Stimulated activated CD4-positive, alpha-beta T cell treated with anti-CD3 and anti-CD28 coated beads, Interleukin-15, amount 100 ng/mL, for 1 hour (primary cell): ENCODE measurements at places on chromosomes 3 and 15.

- no peak for DNase-seq
Measured at GRCh38 chr3:103169289-103169688, 734.5 kb downstream of the ZPLD1 start.

DNA sequence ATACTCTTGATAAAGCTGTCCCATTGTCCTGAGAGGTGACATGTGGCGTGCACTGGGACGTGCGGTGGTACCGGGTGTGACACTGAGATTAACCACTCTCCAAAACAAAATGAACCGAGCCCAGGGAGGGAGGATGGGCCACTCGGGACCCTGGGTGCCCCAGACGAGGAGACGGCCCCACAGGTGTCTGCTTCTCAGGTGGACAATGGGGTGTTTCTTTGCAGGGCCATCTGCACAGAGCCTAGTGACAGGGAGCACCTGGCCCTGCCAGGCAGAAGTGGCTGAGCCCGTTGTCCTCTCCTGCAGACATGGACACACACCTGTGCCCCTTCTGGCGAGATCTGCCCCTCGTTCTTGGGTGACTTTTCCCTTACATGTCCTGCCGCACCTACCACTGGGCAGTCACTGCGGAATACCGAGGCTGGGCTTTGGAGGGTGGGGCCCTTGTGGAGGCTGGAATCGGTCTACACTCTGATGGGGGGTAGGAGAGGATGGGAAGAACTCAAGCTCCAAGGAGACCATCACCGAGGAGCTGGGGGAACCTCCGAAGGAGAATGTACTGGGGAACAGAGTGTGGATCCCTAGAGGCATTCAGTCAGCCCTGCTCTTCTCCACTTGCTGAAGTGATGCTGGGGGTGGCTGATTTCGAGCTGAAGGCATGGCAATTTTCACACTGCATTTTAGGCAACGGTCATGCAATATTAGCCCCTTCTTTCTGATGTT lies 153.5 kb downstream of the ATP10A start:
- DNase-seq = no peak

- no peak for DNase-seq
Measured at GRCh38 chr3:116256843-116257485, 188.3 kb downstream of the LSAMP start.

DNA sequence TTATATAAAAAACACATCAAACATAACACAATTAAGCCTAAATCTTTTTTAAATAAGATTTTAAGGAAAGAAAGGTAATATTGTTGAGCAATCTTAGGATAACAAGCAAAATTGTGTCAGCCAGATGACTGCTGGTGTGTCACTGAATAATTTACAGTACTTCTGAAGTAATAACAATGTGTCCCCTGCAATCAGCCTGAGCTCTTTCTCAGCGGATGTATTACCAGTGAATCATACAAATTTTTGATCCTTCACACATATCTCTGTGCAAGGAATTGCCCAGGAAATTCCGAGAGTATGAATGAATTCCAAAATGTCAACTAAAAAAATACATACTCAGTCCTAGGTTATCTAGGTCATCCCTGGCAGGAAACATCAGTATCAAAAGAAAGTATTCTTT lies 76.6 kb upstream of the PTX3 start:
- DNase-seq = no peak

- no peak for DNase-seq
Measured at GRCh38 chr15:45100884-45101625, 12.9 kb downstream of the DUOX2 start.

DNA sequence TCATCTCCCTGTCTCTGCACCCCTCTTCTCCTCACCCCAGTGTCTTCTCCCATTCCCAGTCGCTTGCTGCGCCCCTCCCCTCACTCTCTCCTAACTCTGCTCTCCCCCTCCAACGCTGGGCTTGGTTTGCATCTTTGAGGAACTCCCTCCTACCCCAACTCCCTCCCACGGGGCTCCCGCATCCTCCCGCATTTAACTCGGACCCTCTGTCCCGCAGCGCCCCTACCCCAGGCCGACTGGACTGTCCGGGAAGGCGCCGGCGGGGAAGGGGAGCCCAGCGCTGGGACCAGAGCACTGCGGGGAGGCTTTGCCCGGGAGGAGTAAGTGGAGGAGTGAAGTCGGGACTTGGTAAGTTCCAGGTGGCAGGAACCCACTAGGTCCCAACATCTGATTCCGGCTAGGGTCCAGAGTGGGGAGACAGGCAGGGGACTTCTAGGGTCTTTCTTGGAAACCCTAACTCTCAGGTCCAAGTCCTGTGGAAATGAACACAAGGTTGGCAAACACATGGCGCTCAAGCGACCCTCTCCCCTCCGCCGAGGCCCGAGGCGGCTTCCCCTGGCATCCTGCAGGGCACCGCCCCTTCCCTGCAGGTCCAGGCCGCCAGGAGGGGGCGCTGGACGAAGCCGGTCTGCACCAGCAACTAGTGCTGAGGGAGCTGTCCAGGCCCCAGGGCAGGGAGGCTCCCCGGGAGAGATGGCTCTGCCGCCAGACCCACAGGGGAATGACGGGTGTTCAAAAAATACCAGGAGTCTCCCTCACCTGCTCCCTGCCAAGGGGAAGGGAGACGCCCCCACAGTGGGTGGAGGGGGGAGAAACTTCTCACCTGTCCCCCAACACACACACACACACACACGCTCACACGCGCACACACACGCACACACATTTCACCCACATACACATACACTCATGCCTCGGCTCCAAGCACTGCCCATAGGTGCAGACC lies 53.2 kb downstream of the LHFPL4 start:
- peak; percentile 23 for DNase-seq

- no peak for DNase-seq
Measured at GRCh38 chr15:48695088-48695826, 49.7 kb upstream of the FBN1 start.

- DNase-seq = no peak
Measured at GRCh38 chr3:177804032-177804431, 606.8 kb upstream of the TBL1XR1 start.

GRCh38 chr3:11651477-11651876 lies 7.8 kb upstream of the VGLL4 start:
- no peak for DNase-seq

GRCh38 chr3:118932822-118933558 lies 101.7 kb downstream of the IGSF11 start:
- no peak for DNase-seq

DNA sequence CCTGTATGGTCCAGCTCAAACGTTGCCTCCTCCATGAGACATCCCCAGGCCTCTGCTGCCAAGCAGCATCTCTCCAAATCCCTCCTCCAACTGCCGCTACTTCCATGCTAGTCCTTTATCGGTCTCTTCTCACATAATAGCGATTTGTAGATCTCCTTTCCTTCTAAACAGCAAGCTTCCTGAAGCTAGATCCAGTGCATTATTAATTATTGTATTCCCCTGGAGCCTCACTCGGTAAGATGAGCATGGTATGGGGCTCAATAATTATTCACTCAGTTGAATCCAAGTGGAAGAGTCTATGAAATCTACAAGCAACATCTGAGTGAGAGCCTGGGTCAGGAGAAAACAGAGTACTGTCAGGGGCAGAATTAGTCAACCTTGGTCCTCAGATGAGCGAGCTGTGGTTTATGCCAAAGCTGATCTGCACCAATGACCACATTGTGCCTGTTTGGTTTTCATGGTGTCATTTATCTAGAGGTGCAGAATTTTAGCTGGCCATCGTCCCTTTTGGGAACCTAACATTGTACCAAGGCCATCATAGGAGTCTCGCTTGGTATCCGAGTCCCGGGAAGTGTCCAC lies 93.8 kb upstream of the UBE2E1 start:
- no peak for DNase-seq

DNA sequence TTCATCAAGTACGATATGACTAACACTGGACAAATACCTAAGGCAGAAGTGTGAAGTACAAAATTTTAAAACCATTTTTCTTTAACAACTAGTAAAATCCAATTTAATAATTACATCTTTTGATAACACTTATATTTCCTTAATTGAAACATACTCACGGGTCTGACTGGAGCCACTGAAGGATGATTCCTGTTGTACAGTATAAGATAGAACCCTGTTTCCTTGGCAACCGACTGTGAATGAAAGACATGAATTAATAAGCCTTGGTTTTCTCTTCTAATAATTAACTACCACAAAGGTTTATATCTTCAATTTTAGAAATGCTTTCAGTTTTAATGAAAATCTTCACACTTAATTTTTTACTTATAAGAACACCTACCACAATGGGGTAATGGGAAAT lies 19.4 kb downstream of the DHX36 start:
- no peak for DNase-seq

GRCh38 chr3:59998058-59998457 lies 948.2 kb upstream of the CFAP20DC start:
- DNase-seq = no peak

GRCh38 chr3:169285057-169286033 lies 378.2 kb downstream of the MECOM start:
- DNase-seq = no peak

- no peak for DNase-seq
Measured at GRCh38 chr3:192336286-192336685, 391.1 kb downstream of the FGF12 start.

DNA sequence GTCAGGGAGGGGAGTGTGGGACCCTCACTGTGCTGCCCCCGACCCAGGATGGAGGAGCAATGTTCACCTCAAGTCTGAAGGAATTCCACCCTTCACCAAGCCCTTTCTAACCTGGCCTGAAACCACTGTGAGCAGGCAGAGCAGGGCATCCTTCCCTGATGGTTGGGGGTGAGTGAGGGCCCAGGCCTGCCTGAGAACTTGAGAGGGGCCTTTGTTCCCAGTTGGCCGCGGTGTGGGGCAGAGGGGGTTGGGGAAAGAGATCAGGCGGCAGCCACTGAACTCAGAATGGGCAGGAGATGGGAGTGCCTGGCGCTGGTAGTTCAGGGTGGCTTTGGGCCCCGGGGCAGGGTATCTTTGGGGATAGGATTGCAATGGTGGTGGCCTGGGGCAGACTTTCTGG lies 103.5 kb upstream of the RPL32 start:
- no peak for DNase-seq

DNA sequence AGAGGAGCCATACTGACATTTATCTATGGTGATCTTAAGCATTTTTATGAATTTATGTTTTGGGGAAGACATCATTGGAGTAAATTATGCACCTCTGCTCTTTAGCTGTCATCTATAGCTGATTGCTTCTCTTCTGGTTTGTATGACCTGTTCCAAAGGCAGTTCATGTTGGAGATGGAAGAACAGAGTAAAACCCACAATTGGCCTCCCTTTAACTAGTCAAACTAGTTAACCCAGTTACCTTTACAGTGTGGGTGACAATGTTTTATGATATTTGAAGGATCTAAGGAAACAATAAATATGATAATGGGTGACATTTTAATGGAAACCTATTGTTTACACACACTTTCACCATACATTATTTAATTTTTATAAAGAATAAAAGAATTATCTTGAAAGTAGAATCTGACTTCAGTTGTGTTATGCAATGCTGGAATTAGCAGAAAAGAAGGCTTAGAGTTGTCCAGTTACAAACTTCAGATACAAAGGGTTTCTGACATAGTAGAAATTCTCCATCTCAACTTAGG lies 263.5 kb downstream of the NFKBIZ start:
- no peak for DNase-seq

DNA sequence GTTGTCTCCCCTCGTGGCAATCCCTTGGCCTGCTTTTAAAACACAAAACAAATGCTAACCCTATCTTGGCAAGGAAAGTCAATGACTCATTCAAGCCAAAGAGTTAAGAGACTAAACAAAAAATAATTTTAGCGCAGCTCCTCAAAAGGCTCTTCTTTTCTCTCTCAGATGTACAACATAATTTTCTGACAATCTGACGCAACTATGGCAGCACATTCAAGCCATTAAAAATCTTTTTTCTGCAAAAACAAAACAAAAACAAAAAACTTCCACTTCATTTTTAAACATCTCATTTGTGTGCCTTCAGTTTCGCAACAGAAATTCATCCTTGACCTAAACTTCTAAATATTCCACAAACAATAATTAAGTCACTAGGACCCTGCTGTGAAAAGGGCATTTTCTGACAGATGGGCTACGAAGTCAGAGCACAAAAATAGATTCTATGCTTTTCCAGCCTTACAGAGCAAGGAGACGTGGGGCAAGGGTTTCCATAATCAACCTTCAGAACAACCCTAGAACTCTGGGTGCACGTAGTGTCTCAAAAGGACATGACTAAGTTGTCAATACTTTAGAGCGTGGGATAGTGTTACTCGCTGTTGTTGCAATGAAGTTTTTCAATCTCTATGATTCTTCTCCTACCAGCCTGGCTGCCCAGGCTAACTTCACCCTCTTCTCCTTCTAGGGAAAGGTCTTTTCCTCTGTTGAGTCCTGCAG lies 84.3 kb downstream of the MB21D2 start:
- no peak for DNase-seq

- no peak for DNase-seq
Measured at GRCh38 chr3:67447393-67447792, 207.0 kb downstream of the SUCLG2 start.

- no peak for DNase-seq
Measured at GRCh38 chr3:131543714-131544113, 40.9 kb upstream of the MRPL3 start.

DNA sequence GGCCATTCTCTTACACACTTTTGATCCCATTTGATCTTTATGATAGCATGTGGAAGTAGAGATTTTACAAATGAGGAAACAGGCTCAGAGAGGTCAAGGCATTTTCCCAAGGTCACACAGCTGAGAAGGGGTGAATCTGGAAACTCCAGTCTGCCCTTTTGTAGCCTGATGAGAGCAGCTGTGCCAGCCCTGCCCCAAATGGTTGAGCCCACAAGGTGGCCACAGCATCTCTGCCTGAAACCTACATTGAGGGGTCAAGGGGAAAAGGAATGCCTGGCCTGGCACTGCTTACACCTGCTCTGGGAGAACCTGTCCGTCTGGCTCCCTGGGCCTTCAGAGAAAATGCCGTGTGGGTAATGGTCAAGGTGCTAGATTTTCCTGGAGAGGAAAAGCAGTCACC lies 200.2 kb upstream of the LINGO1 start:
- no peak for DNase-seq

- DNase-seq = no peak
Measured at GRCh38 chr3:31906182-31906581, 74.9 kb downstream of the OSBPL10 start.

GRCh38 chr3:175726228-175726627 lies 867.1 kb downstream of the NAALADL2 start:
- DNase-seq = no peak

- no peak for DNase-seq
Measured at GRCh38 chr3:128317101-128317697, 149.5 kb downstream of the DNAJB8 start.

DNA sequence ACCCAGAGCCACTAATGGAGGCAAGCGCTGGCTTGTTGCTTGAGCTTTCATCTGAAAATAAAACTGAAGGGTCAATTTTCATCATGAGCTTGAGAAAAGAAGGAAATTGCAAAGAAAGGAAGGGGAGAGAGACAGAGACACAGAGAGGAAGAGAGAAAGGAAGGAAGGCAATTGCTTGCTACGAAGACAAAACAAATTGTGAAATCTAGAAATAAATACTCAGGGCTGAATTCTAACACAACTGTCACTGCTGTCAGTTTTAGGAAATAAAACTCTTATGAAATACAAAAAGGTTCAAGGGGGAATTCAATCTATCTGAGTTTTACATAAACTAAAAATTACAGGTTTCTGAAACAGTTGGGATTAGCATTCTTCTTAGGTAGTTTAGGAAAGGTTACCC lies 36.7 kb downstream of the FOXP1 start:
- DNase-seq = no peak

GRCh38 chr3:115160295-115160694 lies 13.2 kb upstream of the ZBTB20 start:
- no peak for DNase-seq

GRCh38 chr3:128709038-128709437 lies 16.9 kb upstream of the RAB7A start:
- DNase-seq = no peak

GRCh38 chr3:188349933-188350332 lies 196.0 kb downstream of the LPP start:
- DNase-seq = no peak

GRCh38 chr15:58515807-58516206 lies 84.0 kb downstream of the LIPC start:
- no peak for DNase-seq
